ENCODE measurements at places on chromosomes 12 and 14.

- DNase-seq, result peak; percentile 98
Observed at GRCh38 chr12:50221228-50222008, 54.2 kb upstream of the CERS5 start.

DNA sequence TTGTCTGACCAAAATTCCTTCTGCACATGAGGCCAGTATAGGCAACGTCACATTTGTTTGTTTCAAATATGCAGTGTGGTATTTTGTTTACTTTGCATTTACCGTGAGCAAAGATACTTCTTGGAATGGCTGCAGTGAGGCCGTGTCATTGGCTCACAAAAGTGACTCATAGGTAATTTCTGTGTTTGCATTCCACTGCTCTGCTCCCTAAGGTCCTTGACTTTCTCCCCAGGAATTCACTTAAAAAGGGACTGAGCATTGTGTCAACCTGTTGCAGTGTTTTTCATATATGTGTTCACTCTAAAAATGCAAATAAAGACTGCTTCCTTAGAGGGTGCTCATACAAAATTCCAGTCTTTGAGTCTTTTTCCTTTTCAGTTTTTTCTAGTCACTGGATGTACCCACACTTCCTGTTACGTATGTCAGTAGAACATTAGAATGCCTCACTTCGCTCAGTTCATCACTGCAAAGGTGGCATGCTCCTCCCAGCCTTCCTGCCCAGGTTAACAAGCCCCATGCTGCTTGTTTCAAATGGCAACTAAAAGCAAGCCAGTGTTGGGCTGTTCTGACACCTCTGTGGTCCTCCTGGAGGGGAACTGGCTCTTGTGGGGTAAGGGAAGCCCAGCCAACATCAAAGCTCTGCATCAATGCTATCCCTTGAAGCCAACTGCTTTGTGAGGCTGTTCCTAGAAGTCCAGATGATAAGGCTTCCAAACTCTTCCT lies 9.1 kb downstream of the C12orf76 start:
- no peak for DNase-seq

DNA sequence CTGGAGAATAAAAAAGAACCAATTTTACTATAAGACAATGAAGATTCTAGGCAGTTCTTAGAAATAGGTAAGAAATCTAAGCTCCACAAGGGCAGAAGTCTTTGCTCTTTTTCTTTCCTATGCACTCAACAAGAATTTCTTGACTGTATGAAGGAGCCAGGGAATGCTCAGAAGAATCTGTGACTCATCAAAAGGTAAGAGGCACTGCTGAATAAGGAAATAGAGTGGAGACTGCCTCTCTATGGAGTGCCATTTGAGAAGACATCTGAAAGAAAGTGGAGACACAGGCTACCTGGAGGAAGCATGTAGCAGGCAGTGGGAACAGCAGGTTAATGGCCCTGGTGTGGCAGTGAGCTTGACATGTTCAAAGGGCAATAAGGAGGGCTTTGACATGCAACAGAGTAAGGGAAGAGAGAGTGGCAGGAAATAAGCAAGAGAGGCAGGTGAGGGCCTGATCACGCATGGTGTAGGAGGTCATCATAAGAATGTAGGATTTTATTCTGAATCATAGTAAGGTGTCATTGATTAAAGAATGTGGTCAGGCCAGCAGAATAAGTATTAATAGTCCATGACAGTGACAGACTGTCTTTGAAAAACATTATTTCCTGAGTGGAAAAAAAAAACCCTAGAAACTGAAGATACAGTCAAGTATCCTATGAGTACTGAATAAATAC lies 446.7 kb upstream of the GARIN6 start:
- DNase-seq, result no peak

GRCh38 chr12:835754-836518 lies 83.6 kb downstream of the WNK1 start:
- no peak for DNase-seq

GRCh38 chr14:96802963-96803362 lies 5.8 kb downstream of the VRK1 start:
- no peak for DNase-seq

GRCh38 chr12:46664761-46665287 lies 161.0 kb downstream of the SLC38A4 start:
- DNase-seq, result peak; percentile 60

All from umbilical cord (tissue), 2 donors.